CD8-positive, alpha-beta T cell (primary cell): ENCODE measurements at places on chromosomes 5 and 9.
A peak's percentile ranks its signal among the peaks of the same experiment; 100 is the strongest.

GRCh38 chr5:58201922-58202648, 257.8 kb downstream of the PLK2 start:
- DNase-seq: no peak

GRCh38 chr9:131045300-131046092, 36.5 kb downstream of the LAMC3 start:
- DNase-seq: no peak

GRCh38 chr9:89719202-89719601, 114.4 kb downstream of the GADD45G start:
- no peak for DNase-seq

DNA sequence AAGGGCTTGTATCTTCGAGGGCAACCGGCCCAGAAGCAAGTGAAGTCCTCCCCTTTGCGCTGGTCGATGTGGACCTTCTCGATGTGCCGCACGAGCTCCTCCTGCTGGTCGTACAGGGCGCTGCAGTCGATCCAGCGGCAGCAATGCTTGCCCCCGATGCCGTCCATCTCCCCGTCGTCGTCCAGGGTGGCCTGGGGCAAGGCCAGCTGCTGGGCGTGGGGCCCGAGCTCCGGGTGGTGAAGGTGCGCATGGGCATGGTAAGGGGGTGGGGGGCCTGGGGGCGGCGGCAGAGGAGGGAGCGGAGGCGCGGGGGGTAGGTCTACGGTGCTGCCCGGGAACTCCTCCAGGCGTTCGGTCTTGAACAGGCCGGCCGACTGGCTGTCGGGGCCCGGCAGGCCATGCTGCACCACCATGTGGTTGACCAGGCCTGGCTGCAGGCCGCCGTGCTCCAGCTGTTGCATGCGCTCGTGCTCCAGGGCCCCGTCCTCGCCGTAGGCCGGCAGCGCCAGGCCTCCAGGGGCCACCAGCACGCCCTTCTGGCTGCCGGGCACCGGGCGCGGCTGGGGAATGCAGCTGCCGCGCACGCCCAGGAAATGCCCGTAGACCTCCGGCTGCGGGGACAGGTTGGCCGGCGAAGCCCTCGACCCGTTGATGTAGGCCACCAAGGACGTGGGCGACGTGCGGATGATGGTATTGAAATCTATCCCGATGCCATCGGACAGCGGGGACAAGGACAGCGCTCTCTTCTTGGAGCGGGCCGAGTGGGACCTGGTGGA, 181.8 kb downstream of the GLIS3 start:
- DNase-seq: peak; percentile 47

- DNase-seq: no peak
These were observed 68.2 kb upstream of the MINAR2 start for GRCh38 chr5:129679671-129680070.

DNA sequence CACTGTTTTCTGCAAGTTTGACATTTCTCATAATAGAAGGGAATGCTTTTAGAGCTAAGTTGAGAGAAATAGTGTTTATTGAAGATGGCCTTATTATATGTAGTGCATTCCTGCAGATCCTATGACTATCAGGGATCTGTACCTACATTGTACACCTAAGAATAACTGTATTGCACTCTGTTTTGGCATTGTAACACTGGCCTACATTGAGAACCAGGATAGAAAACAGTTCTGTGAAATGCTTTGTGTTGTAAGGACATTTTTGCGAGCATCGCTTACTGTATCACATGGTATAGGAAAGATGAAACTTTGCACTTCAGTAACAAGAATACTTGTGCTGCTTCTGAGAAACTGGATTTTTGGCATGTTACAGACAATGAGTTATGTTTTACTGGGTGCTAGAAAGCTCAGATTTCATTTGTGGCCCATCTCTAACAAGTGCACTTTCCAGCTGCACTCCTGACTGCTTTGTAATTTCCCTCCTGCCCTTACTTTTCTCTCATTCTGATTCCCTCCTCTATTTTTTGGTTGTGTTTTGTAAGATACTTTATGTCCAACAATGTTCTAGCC, 30.6 kb downstream of the C9orf85 start:
- DNase-seq: no peak

DNA sequence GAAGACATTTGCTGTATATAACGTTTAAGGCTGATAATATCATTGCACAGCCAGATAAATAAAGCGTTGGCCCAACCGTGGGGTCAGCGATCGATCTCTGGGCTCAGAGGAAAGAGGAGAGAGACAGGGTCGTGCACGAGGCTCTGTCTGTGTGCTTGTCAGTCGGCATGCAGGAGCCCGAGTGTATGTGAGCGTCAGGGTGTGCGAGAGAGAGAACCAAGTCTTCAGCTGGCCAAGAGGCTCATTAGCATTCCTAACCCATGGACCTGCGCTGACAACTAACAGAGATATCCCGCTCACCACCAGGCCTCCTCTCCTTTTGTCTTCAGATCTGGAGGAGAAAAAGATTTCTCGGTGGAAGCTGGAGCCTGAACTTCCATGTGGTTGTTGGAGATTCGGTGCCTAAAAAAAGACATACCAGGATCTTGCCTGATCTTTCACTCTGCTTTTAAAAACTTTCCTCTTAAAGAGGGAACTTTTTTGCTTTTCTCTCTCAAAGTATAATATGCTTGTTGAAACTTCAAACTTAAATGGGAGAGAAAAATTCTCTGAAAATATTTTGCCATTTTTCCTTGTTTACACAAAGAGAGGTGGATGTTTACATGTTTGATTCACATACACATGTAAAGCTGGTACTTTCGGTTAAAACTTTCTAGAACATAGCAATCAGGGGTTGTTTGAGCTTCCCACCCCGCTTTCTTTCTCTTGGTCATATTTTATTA, 16.5 kb downstream of the NR2F1 start:
- DNase-seq: no peak

- no peak for DNase-seq
These were observed 379.5 kb downstream of the TMEM232 start for GRCh38 chr5:110346893-110347358.

- DNase-seq: no peak
These were observed 50.2 kb downstream of the SLC1A1 start for GRCh38 chr9:4540425-4540824.

DNA sequence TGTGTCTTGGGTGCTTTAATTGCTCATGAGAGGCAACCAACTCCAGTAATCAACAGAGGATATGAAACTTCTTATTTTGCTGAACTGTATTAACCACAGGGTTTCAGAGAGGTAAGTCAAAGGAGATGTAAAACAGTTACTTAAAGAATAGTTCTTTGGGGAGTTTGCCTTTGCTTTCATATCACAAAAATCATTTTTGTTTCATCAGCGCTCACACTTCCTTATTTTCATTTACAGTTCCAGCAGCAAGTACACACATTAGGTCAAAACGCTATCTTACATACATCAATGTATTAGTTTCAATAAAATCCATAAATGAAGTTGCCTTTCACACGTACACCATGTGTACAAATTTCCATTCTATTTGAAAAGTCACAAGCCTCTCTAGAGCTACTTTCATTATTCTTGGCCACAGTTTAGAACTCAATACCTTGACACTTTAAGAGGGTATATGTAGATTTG, 50.1 kb downstream of the ST8SIA4 start:
- no peak for DNase-seq

DNA sequence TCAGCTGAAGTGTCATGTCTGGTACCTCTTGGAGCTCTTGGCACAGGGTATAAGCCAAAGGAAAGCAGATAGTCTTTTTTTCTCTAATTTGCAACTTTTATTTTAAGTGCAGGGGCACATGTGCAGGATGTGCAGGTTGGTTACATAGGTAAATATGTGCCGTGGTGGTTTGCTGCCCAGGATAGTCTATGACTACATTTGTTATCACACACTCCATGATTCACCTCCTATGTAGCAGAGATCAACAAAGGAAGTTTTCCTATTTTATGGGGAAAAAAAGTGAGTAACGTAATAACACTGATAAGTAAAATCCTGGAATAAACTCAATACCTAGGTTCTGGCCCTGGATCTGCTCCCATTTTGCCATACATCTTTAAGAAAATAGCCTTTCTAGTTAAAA, 234.6 kb downstream of the CAAP1 start:
- DNase-seq: no peak

DNA sequence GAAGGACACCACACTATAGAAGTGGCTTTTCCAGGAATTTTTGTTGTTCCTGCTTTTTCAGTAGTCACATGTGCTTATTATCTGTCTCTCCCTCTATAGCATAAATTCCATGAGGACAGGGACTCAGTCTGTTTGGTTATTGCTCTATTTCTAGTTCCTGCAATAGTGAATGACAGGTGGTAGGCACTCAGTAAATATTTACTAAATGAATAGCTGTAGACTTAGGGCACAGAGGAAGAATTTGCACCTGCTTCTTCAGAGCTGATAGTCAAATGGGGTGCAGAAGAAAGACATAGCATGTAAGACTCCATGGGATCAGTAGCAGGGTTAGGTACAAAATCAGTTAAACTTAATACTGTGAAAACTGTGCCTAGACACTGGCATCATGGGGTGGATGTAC, 580.2 kb downstream of the CCDC171 start:
- DNase-seq: no peak

GRCh38 chr5:138620663-138621224, 45.5 kb upstream of the HSPA9 start:
- no peak for DNase-seq

DNA sequence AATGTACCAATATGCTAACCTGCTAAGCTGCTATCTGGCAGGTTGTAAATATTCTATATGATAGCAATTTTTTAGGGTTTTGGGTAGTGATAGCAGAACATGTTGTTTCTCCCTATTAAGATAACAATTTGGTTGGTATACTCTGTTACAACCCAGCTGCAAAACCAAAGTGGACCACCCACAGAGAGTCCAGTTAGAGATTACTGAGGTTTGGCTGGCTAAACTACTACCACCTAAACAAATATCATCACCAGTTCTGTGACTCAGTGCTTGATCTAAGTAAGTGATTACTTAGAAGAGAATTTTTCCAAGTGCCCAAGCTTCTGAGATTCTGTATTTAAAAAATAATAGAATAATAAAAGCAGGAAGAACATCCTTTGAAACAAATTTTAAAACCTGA, 72.3 kb downstream of the XRCC4 start:
- DNase-seq: no peak

DNA sequence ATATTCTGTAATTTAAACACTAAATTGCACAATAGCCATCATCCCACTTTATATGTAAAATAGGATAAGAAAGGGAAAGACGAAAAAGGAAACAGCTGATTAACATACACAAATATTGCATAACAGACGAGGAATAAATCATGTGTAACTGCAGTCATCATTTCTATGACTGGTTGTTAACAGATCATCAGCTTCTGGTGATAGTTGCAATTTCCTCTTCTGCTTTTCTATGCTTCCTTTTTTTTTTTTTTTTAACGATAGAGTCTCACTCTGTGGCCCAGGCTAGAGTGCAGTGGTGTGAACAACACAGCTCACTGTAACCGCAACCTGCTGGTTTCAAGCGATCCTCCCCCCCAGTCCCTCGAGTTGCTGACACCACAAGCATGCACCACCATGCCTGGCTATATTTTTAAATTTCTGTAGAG, 22.5 kb upstream of the JAKMIP2 start:
- peak; percentile 63 for DNase-seq

GRCh38 chr5:163773226-163773625, 267.8 kb downstream of the MAT2B start:
- DNase-seq: no peak

- DNase-seq: no peak
These were observed 20.7 kb downstream of the CWC27 start for GRCh38 chr5:64789457-64789856.

DNA sequence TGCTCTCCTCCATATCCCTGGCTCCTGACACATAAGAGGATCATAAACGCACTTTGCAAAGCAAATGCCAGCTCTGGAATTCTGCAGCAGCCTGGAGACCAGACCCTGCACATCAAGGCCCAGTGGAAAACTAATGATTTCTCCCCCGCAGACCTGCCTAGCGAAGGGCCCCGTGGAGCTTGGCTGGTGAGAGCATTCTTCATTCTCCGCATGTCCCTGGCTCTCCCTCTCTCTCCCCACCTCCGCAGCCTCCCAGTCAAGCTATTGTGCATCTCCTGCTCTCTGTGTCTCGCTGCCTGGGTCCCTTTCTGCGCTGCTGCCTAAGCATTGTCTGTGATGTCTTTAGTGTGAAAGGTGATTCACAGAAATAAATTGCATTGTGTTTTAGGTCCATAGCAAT, 46.7 kb downstream of the GRIA1 start:
- no peak for DNase-seq

- DNase-seq: no peak
These were observed 3.8 kb upstream of the PDLIM4 start for GRCh38 chr5:132253452-132254320.

GRCh38 chr9:123868002-123868401, 61.9 kb downstream of the DENND1A start:
- no peak for DNase-seq

DNA sequence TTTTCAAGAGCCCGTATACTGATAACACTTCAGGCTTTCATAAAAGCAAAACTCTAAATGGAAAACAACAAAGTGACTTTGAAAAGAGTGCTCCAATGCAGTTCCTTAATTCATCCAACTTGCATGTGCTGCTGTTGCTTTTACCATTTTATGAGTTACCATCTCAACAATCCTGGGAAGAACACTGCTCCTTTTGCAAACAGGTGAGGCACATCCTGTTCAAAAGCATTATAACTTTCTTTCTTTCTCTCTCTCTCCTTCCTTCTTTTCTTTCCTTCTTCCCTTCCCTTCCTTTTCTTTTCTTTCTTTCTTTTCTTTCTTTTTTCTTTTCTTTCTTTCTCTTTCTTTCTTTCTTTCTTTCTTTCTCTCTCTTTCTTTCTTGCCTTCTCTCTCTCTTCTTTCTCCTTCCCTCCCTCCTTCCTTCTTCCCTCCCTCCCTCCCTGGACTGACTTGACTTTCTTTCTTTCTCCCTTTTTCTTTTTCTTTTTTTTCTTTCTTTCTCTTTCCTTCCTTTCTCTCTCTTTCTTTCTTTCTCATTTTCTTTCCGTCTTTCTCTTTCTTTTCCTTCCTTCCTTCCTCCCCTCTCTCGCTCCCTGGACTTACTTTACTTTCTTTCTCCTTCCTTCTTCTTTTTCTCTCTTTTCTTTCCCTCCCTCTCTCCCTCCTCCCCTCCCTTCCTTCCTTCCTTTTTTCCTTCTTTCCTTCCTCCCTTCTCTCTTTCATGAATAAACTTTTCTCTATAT, 11.2 kb upstream of the PARP8 start:
- no peak for DNase-seq

DNA sequence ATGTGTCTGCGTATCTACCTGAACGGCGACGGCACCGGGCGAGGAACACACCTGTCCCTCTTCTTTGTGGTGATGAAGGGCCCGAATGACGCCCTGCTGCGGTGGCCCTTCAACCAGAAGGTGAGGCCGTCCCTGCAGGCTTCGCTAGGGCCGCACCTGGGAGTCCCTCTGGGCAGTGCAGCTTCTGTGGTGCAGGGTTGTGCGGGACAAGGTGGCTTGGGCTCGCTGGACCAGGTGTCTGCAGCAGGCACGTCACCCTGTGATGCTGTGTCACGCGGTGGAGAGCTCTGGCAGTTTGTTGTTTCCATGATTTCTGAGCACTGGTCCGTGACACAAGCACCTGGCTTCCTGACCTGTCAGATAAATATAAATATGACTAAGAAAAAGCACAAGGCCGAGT, 20.7 kb downstream of the FBXW5 start:
- no peak for DNase-seq

- DNase-seq: no peak
These were observed 7.1 kb downstream of the SPACA9 start for GRCh38 chr9:132885720-132886333.
